ENCODE measurements at places on chromosomes 2 and 18.

GRCh38 chr2:84527137-84528129, 11.1 kb downstream of the DNAH6 start:
- DNase-seq, result no peak

DNA sequence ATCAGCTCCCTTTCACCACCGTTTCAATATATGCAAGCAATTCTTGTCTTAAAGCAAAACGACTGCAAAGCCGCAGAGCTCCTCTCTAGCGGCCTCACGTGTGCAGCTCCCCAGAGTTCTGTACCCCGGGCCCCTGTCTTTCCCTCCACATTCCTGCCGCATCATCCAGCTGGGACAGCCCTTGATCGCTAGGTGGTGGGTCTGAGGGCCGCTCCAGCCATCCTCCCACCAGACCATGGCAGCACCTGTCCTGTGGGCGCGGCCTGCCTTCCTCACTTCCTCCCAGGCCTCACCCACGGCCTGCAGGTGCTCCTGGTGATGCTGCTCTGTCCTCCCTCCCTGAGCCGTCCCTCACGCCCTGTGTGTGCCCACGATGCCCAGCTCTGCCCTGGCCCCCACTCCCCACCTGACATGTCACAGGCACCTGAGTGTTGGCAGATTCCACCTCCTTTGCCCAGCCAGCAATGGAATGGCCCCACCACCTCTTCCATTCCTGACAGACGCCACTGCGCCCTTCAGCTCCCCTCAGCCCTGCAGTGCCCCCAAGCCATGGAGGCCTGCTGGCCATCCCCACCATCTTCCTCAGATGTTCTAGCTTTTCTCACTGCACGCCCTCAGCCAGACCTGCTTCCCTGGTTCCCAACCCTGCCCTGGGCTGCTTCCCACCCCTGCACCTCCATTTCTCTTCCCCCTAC, 15.3 kb upstream of the ALLC start:
- no peak for DNase-seq

- DNase-seq, result no peak
Measured at GRCh38 chr2:176101216-176101830, 1.7 kb downstream of the HOXD12 start.

DNA sequence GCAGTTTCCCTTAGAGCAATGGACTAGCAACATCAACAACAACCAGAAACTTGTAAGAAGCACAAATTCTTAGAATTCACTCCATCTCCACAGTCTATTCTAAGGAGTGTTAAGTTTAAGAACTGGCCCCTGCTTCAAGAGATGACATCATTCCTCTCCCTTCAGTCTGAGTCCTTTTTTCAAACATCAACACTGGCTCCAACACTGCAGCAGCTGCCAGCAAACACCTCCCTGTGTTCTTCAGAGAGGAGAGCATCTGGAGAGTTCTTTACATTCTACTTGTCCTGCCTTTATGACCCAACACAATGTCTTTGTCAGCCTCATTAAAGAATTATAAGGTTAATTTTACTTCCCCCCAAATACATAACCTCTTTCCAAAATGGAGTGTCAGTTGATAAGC, 122.3 kb downstream of the HNMT start:
- DNase-seq, result no peak

DNA sequence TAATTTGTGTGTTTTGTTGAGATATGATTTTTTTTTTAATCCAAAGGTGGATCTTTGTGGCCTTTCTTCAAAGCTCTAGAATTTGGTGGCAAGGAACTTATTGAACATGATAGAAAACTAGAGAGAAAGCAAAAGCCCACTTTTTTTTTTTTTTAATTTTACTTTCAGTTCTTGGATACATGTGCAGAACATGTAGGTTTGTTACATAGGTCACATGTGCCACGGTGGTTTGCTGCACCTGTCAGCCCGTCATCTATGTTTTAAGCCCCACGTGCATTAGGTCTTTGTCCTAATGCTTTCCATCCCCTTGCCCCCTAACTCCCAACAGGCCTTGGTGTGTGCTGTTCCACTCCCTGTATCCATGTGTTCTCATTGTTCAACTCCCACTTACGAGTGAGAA, 135.9 kb downstream of the RHBDD1 start:
- no peak for DNase-seq

Data from stimulated activated CD4-positive, alpha-beta T cell treated with anti-CD3 and anti-CD28 coated beads, TNF-alpha, amount 100 ng/mL, for 4 hours (primary cell).